Muscle of arm (tissue), 14 donors: ENCODE measurements at places on chromosomes 6 and 20. TPM values are rescaled to one million over a fixed set of nuclear protein-coding genes. Genes with fewer than 3 reads are reported as not detected.

GRCh38 chr6:47476781-47477496 lies 650 bp upstream of the CD2AP start:
- no peak for DNase-seq

- DNase-seq: no peak
Observed at GRCh38 chr6:87237804-87238203, 82.4 kb downstream of the ZNF292 start.

DNA sequence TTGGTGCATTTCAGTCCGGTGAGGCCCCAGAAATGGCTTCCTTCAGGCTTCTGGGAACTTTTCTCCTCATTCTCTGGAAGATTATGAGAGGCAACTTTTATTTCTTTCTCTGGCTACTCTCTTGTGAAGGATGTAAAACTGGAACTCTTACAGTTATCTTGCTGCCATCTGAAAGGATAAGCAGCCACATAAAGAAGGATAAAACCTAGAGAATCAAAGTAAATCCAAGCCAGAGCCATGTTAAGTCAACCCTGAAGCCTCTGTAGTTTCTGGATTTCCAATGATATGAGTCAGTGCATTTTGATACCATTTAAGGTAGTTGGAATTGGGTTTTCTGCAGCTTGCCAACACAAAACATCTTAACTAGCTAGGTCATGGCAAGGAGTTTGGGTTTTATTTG lies 123.6 kb downstream of the MEI4 start:
- DNase-seq: no peak

The POM121L2 gene
- not detected for polyA plus RNA-seq

The PDE7B gene
- 9.3 TPM for polyA plus RNA-seq

The GPR63 gene
- 3.3 TPM for polyA plus RNA-seq

The LY6G6D gene
- 0.62 TPM for polyA plus RNA-seq

The RNF182 gene
- polyA plus RNA-seq: not detected
